NCI-H2081 treated with DMSO at 0.1 percent for 48 hours (cell line): ENCODE measurements at places on chromosomes 2 and 18.

DNA sequence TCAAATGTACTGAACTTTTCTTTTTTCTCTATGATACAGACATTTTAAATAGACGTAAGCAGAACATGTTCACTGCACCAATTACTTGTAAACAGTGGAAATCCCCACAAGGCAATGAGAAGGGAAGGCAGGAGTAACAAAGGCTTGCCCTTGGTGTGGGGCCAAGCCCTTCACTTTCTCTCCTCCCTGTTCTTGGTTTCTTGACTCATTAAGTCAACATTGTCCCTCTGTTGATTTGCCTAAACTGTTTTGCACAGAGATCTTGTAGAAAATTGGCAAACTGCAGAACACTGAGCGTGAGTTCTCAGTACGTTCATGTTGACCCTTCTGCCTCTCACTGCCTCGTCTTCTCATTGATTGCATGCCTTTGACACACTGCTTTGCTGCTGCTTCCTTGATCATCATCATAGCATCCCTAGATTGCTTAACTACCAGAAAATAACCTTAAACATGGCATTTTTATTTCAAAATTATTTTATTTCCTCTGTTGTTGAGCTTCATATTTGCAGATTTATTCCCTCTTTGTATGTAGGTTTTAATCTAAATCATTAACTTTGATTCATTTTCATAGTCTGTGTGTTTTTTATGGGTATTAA is 257.7 kb downstream of the PTGR3 start:
- DNase-seq = no peak

DNA sequence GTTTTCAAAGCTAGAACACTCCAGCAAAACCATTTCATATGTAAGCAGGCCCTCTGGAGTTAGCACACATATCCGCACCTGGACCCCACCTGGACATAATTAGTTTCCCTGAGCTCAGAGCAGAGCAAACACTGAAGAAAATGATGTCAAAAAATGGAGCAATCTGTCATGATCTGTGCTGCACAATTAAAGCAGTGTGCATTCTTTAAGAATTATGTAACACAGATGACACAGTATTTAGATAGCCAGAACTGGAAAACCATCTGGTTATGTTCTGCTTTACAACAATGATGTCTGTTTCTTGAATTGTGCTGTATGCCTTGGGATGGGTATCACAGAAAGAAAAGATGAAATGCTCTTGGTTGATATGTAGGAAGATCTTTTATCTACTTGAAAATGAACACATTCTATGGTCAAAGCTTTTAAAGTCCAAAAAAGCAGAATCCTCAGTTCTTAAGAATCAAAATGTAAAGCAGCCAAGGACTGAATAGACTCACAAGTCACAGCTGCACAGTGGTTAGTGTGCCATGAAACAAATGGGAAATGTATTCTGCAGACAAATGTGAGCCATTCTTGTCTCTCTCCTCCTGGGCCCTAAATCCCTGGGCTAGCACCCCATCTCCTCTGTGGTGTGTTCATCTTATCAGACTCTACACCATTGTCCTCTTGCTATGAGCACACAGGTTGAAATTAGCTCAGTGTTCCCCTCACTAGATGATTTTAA is 36.8 kb downstream of the HRH4 start:
- no peak for DNase-seq

GRCh38 chr2:192254444-192254843 is 59.7 kb upstream of the TMEFF2 start:
- DNase-seq = no peak

DNA sequence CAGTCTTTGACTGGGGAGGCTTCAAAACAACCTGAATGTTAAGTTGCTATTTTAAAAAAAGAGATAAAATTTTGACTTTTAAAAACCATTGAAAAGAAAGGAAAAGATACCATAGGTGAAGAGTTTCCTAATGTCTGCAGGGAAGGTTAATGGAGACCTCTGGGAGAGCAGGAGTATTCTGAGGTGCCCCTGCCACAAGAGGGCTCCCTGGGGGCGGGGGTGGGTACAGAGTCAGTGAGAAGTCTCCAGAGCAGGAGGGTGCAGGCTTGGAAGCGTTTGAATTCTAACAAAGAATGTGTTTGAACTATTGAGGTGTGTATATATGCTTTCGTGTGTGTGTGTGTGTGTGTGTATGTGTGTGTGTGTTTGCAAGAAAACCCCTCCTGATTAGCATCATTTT is 46.7 kb upstream of the ST6GAL2 start:
- no peak for DNase-seq

DNA sequence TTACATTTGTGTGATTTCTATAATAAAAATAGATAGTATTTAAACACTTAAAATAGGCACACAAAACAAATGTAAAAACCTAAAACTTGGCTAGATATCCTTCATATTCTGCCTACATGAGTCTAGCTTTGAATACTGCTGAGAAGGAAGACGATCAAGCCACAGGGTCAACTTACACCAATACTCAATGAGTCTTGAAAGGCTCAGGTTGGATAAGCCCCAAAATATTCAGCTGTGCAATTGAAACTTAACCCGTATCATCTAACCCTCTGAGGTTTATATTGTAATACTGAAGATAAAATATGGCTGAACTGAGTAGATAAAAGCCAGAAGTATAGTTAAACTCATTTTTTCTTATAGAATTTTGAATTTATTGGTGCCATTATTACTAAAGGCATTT is 313.0 kb upstream of the NRXN1 start:
- no peak for DNase-seq
